Myocyte (in vitro differentiated cells): ENCODE measurements at places on chromosomes 3 and 15. TPM values are rescaled to one million over a fixed set of nuclear protein-coding genes. Genes with fewer than 3 reads are reported as not detected.

DNA sequence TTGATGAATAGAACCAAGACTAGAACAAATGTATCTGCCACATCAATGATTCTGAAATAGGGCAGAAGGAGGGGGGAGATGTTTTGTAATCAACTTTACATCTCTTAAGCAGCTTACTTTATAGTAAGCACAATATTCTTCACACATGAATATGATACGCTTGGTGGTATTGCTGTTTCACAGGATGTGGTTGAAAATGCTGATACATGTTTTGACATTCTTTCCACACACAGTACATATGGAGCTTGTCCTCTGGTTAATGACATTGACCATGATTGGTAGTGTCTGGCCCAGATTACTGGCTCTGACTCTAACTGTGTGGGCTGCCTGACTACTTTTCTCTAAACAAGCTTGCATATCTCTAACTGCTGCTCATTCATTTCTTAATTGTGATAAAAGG, 168.9 kb downstream of the KLHL25 start:
- no peak for DNase-seq

The ANKRD28 gene
- 78.7 and 106 TPM in 2 replicates for total RNA-seq

The ATP2B2 gene
- 0.24 TPM in 1 of 2 replicates, not detected in the other for total RNA-seq

The TYRO3 gene
- 3.9 and 9.6 TPM in 2 replicates for total RNA-seq

The MGLL gene
- 102 and 107 TPM in 2 replicates for total RNA-seq

DNA sequence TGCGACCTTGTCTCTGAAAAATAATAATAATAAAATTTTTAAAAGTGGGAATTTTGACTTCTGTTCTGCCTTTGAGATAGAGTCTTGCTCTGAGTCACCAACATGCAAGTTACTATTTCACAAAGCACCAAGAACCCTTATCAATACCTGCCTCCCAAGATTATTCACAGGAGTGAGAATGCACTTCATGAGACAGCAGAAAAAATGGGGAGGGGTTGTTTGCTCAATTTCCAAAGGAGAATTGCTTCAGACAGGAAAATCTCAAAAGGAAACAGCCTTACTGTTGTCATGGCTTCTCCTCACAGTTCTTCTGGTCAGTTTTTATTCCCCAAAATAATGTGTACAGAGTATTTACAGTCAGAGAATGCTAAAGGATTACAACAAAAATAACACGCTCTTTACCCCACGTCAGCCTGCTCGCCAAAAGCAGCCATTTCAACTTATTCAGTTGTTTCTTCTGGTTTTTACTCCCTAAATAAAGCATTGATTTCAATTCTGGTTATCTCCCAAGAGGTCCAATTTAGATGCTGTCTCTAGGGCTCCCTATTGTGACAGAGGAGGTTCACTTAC, 89.0 kb downstream of the PPCDC start:
- no peak for DNase-seq

- DNase-seq = no peak
These were observed 1.1 kb upstream of the VIPR1 start for GRCh38 chr3:42501321-42501680.

The PDIA5 gene
- total RNA-seq = 11.3 and 11.8 TPM in 2 replicates

DNA sequence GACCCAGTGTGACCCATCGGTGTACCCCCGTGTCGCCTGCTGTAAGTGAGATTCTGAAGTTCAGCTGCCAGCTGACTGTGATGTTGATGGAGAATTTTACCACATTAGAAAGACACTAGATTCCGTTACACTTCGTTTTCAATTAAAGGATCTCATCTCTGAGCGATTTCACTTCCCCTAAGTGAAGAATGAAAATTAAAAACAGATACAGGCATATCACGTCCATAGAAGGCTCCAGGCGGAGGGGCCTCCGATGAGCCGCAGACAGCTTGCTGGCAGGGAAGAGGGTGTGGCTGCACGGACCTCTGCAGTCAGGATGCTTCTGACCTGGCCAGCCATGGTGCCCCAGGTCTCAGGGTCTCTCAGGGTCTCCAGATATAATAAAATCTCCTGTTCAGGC, 6.6 kb upstream of the CPN2 start:
- DNase-seq = no peak

DNA sequence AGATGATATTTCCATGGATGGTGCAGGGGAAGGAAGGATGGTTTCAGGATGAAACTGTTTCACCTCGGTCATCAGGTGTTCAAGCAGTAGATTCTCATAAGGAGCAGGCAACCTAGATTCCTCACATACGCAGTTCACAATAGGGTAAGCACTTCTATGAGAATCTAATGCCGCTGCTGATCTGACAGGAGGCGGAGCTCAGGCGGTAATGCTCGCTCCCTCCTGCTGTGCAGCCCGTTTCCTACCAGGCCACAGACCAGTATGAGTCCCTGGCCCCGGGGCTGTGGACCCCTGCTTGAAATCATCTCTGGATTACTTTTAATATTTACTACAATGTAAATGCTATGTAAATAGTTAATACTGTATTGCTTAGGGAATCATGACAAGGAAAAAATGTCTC, 241.8 kb downstream of the ROBO2 start:
- no peak for DNase-seq

The NR2E3 gene
- total RNA-seq = not detected in 2 replicates

DNA sequence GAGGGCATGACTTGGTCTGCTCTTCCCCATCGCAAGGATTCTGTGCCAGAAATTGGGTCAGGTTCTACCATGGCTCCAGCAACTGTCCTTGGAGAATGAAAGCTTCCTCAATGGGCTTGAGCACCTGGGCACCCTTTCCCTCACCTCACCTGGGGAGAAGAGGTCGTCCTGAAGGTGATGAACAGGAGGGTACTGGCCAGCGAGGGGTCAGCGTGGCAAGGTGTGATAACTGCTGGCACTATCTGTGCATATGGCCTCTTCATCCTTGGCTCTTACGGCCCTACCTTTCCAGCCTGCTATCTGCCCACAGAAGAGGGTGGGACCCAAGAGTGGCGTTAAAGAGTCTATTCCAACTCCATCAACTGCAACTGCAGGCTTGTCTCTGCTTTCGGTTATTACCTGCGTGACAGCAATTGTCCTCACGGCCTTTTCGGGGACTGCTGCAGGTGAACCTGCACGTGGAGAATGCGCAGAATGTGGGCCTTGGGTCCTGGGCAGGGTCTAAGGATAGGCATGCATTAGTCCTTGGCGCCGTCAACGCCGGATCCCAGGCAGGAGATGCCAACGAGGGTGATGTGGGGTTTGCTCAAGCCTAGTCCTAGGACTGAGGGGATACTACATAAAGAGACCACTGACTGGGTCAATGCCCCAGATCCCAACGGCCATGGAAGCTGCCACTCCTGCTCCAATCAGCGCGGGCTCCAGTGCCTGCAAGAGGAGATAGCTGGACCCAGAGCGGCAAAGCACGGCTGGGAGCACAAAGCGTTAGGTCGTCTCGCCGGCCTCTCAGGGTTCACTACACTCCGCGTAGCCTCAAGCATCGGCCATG, 625 bp upstream of the RBM15B start:
- DNase-seq = no peak

- no peak for DNase-seq
These were observed 27.0 kb upstream of the CHMP2B start for GRCh38 chr3:87200060-87200647.

DNA sequence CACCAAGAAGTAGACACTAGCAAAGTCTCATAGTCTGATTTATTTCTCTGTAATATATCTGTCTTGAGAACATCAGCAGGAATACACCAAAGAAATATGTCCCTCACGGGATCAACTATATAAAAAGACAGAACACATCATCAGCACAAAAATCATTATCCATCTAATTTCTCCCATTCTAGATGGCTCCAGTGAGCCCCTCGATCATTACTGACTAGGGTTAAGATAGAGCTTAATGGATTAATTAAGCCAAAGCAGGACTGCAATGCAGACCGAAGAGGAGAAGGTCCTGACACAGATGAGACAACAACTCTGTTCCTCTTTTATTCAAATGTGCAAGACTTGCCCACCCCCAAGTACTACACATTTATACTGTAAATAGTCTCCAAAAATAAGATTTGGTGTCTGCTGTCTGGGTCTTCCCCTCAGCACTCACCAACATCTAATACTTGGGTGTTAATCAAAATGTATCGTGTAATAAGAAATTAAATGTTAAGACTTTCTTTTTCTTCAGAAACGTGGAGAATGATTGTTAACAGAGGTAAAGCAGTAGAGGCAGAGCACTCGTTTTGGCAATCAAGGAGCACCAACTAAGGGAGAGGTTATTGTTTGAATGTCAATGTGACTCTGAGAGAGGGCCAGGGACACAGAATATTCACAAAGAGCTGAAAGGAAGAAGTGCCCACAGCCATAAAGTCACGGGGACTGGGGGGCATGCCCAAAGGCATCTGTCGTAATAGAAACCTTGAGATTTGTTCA, 133.6 kb downstream of the TIGIT start:
- DNase-seq = no peak

GRCh38 chr15:55112706-55113105, 84.0 kb downstream of the RSL24D1 start:
- DNase-seq = no peak

DNA sequence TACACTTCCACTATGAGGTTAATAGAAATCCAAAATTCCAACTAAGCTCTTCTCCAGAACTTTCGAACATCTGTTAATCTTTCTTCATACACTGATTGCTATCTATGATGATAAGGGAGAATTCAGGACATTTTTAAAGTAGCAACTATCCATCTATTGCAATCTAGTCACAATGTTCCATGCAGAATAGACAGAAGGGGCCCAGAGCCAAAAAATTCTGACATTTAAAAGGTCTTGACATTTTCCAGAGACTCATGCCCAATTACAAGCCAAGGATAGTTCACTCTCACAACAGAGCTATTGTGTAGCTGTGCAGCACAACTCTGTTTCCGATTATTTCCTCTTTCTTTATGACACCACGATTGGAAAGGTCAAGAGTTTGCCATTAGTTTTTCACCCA, 999.7 kb upstream of the ALCAM start:
- no peak for DNase-seq

- DNase-seq = peak; percentile 31
These were observed 122.2 kb upstream of the CHRM5 start for GRCh38 chr15:33846142-33846541.

DNA sequence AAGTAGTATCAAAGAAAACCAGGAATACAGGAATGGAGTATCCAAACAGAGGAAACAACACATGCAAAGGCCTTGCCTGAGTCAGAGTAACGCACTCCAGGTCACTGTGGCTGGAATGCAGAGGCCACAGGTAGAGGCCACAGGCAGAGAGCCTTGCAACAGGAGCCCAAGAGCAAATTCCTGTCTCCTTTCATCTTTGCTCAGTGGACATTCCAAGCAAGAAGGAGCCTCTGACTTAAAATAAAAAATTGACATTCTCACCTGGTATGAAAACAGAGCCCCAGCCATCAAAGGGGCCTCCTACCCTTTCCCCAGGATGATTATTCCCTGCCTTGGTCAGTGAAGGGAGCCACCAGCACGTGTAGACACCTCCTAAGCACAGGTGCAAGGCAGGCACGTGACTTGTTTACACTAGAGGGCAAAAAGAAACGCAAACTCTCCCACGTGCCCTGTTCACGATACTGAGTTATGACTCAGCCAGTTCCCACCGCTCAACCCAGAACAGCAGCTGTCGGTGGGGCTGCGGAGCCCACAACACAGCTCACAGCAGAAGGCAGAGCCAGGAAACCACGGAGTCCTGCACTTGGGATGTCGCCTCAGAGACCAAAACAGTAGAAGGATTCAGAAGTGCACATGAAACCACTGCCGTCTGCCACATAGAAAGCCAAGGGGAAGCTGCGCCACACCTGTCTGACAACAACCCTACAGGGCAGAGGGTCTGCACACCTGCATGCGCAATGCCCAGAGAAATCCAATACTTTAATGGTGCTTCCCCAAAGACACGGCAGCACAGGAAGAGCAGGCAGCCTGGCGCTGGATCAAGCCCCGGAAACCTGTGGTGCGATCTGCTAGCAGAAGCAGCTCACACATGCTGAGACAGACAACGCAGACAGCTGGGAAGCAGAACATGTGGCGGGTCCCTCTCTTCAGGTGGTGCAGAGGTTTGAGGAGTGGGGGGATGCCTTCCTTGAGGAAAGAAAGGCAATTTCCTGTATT, 52.1 kb downstream of the ITGB5 start:
- peak; percentile 99 for DNase-seq

GRCh38 chr3:20516311-20516710, 330.3 kb upstream of the SGO1 start:
- DNase-seq = peak; percentile 4

DNA sequence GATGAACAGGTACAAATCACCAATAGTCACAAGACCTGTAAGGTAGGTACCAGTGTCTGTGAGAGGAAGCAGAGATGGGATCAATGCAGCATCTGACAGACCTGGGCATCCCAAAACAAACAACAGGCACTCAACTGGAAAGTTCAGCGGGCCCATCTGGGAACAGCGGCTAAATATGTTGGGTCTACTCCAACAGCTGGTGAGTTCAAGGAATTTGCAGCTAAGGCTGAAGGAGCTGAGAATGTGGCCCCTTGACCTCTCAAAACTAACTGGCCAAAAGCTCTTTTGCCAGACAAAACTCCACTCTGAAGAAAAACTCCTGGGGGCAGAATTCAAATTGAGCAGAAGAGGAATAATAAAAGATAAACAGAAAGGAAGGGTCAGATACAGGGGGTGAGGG, 24.4 kb downstream of the AVEN start:
- DNase-seq = peak; percentile 66

DNA sequence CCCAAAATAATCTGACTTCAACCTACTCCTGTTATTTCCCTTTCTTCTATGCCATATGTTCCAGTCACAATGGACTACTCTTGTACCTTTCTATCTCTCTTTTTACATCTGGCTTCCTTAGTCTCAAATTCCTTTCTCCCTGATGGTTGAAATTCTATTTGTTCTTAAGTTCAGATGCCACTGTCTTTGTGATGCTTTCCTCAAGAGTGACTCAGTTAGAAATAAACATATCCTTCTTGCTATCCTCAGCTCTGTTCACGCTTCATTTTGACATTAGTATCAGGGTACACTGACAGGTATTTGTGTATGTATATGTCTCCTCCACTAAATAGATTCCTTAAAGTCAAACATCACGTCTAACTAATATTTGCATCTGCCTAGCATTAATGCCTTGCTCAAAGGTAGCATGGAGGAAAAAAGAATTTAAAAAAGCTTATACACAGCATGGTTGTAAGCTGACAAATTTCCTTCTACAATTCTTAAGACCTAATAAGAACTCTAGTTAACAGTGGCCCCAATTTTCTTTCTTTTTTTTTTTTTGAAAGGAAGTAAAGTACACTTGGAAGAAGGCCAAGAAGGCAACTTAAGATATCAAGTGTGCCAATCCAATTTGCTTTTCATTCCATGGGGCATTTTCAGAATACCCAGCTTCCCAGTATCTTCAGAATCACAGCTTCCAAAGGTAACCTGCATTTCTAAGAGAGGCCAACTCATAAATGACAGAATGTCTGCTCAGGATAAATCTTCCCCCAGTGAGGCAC, 58.0 kb downstream of the CHAC1 start:
- no peak for DNase-seq

- no peak for DNase-seq
These were observed 9.1 kb downstream of the TRIM42 start for GRCh38 chr3:140686948-140687347.

The TBC1D23 gene
- total RNA-seq = 57.4 and 59.9 TPM in 2 replicates

- no peak for DNase-seq
These were observed 53.0 kb downstream of the TMEM45A start for GRCh38 chr3:100545371-100545770.

- DNase-seq = peak; percentile 24
These were observed 17.1 kb downstream of the CTXND1 start for GRCh38 chr15:80234883-80235282.
